ENCODE measurements at places on chromosomes 3 and 15.
A peak's percentile ranks its signal among the peaks of the same experiment; 100 is the strongest.

- DNase-seq = no peak
These were observed 310.4 kb upstream of the NR2F2 start for GRCh38 chr15:96020133-96020532.

DNA sequence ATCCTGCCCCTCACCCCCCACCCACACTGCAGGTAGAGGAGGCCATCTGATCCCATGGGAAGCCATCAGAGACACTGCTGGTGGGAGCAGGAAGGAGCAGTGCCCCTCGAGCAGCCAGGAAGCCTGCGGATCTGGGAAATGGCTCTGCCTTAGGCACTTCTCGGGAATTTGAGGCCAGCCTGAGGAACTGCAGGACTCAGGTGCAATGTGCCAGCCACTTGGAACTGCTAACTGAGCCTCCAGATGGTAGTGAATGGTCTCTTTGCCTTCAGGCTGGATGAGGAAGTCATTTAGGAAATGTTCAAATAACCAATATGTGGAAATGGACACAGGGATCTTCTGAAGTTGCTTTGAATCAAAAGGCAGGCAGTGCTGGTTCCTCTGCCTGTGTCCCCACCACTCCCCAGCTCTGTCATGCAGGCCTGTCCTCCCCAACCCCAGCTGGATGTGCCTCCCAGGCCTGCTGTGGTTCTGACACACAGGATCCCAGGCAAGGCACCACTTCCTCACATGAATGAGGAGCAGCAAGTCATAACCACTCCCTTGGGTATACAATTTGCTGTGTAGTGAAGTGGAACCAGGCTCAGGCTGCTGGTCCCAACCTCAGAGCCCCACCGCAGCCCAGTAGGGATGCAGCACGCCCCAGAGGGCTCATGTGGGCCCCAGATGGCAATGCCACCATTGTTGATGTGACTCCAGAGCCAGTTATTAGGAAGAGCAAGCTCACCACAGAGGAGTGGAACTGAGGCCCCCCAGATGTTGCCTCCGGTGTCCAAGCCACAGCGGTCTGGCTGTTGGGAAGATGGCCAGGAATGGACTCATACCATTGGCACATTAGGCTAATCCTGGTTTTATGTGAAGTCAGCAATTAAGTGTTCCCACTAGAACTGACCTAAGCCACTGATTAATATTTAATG, 46.5 kb upstream of the LIMD1 start:
- no peak for DNase-seq

DNA sequence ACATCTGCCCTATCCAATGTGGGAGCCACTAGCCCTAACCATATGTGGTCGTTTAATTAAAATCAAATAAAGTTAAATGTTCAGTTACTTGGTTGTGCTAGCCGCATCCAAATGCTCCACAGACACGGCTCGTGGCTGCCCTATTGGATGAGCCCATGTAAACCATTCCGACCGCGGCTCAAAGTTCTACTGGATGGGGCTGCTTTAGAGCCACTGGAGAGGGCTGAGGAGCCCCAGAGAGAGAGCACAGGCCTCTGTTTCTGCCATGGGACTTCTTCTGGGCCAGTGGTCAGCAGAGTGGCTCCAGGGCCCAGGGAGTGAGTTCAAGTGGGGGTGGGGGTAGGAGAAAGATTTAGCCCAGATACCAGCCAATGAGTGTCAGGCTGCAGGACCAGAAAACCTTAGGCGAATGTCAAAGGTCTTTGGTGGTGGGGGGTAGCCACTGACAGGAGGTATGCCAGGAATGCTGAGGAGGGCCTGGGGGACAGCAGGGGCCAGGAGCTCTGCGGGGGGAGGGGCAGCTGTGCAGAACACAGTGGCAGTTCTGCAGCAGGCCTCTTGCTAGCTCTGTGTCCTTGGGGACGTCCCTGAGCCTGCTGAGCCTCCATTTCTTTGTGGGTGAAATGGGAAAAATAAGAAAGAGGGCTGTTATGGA, 30.1 kb downstream of the SPSB4 start:
- no peak for DNase-seq

DNA sequence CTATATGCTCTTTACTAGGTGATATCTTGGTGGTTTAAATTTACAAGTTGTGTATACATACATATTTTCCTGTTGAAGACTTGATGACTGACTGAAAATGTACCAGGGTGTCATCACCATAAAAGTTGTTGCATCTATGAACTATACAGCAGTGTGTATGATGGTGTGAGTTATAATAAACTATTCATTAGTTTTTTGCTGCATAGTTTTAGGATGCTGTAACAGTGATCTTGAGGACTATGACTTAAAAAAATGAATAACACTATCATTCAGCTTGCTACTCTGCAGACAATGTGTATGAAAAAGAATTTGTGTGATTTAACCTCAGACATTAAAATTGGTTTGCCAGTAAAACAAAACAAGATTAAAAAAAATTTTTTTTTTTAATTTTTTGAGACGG, 49.0 kb downstream of the UBE2E2 start:
- DNase-seq = no peak

DNA sequence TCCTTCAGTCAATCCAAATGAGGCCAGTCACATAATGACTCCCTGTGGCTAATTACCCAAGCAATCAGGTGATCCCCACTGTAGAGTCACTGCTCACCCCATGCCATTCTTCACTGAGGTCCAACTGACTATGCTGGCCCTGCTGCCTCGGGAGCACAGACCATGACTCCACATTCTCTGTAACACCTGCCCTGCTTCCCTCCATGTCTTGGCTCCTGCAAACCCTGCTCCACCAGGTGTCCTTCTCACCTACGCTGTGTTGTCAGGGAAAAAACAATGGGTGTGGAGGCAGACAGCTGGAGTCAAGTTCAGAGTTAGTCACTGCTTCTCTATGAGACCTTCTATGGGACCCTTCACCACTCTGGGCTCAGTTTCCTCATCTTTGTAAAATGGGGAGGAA, 6.1 kb upstream of the SFMBT1 start:
- DNase-seq = no peak

- no peak for DNase-seq
These were observed 80.0 kb downstream of the USP13 start for GRCh38 chr3:179732661-179733348.

DNA sequence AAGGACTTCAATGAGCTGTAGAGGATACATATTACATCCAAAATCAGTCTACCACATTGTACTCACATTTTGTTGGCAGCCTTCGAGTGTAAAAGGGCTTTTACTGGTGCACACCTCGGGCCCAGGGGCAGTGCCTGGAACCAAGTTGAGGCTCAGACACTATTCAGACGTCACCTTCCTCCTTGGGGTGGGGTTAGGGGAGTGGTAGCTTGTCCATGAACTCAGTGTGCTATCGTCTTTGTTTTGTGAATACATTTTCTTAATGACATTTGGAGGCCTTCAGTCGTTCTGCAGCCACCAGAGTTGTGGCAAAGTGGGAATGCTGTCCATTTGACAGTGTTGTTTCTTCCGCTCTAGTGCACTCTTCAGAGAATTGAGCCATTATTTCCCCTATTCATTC, 114.2 kb downstream of the PGPEP1L start:
- DNase-seq = no peak

DNA sequence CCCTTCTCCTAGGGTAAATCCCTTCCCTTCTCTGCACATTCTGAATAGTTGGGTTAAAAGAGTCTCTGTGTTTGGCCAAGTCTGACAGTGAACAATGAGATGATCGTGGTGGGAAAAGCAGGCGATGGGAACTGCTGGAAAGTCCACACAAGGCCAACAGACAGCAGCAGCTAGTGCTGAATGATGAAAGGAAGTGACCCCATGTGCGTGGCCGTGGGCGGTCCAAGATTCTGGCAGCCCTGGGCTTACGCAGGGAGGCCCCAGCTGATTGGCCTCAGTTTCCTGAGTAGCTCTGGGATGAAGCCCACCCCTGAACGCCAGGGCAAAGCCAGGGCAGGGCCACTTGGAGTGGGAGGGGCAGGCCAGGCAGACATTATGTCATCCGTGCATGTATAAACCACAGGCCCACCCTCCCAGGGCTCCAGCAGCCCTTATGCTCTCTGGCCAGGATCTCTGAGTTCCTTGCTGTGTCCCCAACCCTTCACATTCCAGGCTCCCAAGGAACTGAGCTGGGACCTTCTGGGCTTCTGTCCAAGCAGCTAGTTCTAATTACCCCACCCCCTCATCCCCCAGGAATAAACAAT, 57.8 kb downstream of the CDC25A start:
- DNase-seq = no peak

GRCh38 chr3:177948716-177949425, 587.4 kb upstream of the KCNMB2 start:
- no peak for DNase-seq

DNA sequence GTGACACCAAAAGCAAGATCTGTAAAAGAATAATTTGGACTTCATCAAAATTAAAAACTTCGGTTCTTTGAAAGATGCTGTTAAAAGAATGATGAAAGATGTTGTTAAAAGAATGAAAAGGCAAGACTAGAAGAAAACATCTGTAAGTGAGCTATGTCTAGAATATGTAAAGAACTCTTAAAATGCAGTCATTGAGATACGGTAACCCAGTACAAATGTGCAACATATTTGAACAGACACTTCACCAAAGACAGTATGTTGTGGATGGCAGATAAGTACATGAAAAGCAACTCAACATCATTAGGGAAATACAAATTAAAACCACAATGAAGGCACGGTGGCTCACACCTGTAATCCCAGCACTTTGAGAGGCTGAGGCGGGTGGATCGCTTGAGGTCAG, 139.5 kb downstream of the LRIG1 start:
- DNase-seq = no peak

DNA sequence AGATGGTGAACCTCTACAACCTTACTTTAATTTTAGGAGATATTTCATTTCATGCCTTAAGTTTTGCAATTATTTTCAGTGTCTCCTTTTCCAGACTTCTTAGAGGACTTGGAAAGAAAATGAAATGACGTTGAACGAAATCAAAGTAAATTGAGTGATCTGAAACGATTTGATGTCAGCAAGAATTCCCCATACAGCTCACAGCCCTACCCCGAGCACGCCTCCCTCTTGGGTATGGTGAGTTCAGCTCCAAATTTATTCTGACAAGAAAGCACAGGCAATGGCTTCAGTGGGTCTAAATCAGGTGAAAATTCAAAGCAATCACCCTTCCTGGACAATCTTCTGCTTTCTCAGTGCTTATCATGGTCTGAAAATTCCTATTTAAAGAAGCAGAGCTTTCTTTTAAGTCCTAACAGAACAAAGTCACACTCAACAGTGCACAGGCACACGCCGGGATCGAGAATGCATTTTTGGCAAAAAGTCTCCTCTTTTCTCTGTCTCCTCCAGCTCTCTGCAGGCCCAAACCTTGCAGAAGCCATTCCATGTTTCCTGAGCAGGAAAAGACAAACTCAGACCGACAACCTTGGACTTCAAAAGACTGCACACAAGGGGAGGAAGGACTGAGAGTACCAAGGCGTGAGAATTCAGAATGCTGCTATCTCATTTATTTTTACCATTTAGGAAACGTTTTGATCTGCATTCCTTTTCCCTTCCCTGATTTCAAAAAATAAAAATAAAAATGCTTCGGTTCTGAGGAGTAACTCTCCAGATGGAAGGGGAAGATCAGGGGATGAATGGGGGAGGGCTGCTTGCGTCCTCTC, 72.0 kb downstream of the CCNL1 start:
- DNase-seq = no peak

DNA sequence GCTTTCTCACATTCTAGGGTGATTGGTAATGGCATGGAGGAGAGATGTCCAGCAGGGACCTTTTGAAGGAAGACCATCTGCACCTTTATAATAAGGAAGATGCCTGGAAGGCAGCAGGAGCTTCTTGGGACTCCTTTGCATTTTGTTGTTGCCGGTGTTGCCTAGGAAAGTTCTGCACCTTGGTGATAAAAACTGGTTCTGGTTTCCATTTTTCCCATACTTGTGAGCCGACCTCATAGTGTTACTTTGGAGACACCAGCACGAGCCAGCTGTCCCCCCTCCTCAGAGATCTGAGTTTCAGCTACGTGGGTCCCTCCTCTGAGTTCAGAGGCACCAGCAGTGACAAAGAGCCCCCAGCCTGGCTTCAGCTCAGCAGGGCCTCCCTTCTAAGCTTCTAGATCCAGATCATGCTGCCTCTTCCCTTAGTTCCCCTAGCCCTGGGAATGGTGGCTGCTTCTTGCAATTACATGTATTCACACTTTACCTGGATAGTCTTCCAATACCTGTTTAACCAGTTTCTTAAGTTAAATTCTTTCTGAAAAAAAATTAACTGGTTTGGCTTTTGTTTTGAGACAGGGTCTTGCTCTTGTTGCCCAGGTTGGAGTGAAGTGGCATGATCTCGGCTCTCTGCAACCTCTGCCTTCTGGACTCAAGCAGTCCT, 18.0 kb upstream of the FSTL1 start:
- no peak for DNase-seq

DNA sequence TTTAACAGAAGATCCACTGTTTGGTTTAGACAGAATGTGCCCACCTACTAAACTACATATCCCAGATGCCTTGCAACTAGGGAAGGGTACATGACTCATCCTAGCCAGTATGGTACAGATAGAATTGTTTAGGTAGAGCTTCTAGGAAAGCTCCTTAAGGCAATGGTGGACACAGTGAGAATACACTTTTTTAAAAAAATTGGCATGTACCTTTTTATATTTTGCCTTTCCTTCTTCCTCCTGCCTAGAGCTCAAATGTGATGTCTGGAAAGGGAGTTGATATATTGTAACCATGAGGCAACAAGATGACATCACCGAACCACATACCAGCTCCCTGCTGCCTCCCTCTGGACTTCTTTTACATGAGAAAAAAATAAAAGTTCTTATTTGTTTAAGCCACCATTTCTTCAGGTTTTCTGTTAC, 14.4 kb upstream of the C3orf80 start:
- no peak for DNase-seq

GRCh38 chr3:28612232-28612631, 263.6 kb upstream of the AZI2 start:
- peak; percentile 17 for DNase-seq

DNA sequence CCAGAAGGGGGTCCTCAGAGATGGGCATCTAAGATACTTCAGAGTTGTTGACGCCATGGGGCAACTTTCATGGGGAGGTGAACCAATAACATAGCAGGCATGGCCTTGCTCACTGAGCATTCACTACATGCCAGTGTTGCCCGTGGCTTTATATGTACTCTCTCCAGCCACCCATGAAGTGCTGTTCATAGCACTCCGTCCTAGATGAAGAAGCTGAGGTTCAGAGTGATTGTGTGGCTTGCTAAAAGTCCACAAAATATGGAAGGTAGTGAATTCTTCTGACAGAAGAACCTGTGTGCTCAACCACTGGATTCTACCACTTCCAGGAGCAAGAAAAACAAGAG, 9.8 kb upstream of the SEMA4B start:
- no peak for DNase-seq

- DNase-seq = no peak
These were observed 174.0 kb upstream of the PRICKLE2 start for GRCh38 chr3:64399205-64399800.

Measured in NCI-H1930 (cell line).